Mesothelial cell of epicardium (in vitro differentiated cells): ENCODE measurements at places on chromosomes 12 and 14. TPM values are rescaled to one million over a fixed set of nuclear protein-coding genes. Genes with fewer than 3 reads are reported as not detected.

DNA sequence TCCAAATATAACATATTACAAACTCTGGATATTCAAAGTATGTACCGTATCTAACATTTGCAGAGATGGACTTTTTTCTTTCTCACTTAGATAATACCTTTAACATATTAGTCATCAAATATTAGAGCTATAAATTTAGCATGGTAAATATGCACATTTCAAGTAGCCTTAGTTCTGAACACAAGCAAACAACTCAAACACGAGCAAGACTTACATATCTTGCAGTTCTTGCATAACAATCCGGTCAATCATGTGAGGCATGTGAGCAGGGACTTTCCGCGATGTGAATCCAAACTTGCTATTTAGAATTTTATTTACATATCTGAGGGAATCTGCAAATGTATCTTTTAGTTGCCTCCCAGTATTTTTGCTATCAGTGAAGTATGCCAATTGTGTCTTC, 22.1 kb upstream of the SYCP3 start:
- H3K4me1 ChIP-seq: peaks cover 25% of the 10 kb centered on the region
- no peak overlapping the region for H3K4me3 ChIP-seq
- no peaks in the 10 kb centered on the region for H3K27me3 ChIP-seq
- peaks cover 14% of the 10 kb centered on the region for H3K36me3 ChIP-seq

DNA sequence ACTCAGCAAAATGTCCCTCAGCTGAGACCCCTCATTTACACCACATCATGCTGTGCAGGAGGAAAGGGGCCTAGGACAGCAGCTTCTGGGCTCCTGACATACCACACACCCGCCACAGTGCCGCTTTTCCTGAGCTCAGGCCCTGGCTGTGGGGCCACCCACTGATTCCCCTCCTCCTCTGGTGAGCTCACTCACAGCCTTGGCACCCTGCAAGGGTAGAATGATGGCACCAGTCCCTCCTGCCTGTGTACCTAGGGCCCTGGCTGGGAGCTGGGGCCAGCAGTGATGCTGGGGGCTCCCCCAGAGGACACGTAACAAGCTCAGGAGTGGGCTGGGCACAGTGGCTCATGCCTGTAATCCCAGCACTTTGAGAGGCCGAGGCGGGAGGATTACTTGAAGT, 44.4 kb downstream of the PLEKHD1 start:
- no peaks in the 10 kb centered on the region for H3K36me3 ChIP-seq
- DNase-seq: no peak
- H3K4me1 ChIP-seq: no peaks in the 10 kb centered on the region
- H3K27ac ChIP-seq: no peak overlapping the region

DNA sequence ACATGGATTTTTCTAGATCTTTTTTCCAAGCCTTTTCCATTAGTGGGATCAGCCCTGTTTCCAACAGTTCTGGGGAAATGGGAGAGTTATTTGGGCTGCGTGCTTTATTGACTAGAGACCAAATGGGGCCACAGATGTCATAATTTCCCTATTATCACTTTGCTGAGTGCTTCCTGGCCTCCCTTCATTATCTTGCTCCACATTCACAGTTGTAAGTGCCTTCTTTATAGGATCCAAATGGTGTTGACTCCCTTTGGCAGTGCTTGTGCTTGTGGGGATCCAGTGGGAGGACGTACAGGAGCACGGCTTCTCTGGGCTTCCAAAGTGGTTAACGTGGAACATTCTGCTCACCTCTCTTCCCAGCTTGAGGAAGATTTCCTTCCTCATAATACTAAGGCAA, 141.0 kb upstream of the RMST start:
- H3K4me3 ChIP-seq: no peak overlapping the region
- H3K4me1 ChIP-seq: no peaks in the 10 kb centered on the region
- no peak for DNase-seq

- H3K4me3 ChIP-seq: no peak overlapping the region
- peaks cover 41% of the 10 kb centered on the region for H3K36me3 ChIP-seq
- H3K27me3 ChIP-seq: no peaks in the 10 kb centered on the region
- DNase-seq: no peak
- peaks cover 30% of the 10 kb centered on the region for H3K4me1 ChIP-seq
These were observed 20.2 kb downstream of the EVL start for GRCh38 chr14:100085462-100085861.

BCL11B gene
- 11.6 to 12.3 TPM (median 11.8 TPM) in 3 replicates for total RNA-seq

- no peak for DNase-seq
- no peaks in the 10 kb centered on the region for H3K36me3 ChIP-seq
- peaks cover 24% of the 10 kb centered on the region for H3K27me3 ChIP-seq
- no peak overlapping the region for H3K27ac ChIP-seq
- no peak overlapping the region for H3K4me3 ChIP-seq
These were observed 4.7 kb upstream of the SLC2A13 start for GRCh38 chr12:40110586-40110985.

KRT73 gene
- not detected in 3 replicates for total RNA-seq

GRCh38 chr12:123754041-123754772, 7.9 kb upstream of the DNAH10 start:
- H3K27me3 ChIP-seq: no peaks in the 10 kb centered on the region
- DNase-seq: no peak
- H3K36me3 ChIP-seq: peaks cover 23% of the 10 kb centered on the region

- peaks cover 12% of the 10 kb centered on the region for H3K36me3 ChIP-seq
- H3K4me3 ChIP-seq: no peak overlapping the region
- no peak overlapping the region for H3K27ac ChIP-seq
- H3K4me1 ChIP-seq: no peaks in the 10 kb centered on the region
- DNase-seq: no peak
These were observed 10.3 kb upstream of the ADAM21 start for GRCh38 chr14:70441641-70442040.

CCDC175 gene
- total RNA-seq: 0.16 TPM in 1 of 3 replicates, not detected in the others

MIP gene
- not detected in 3 replicates for total RNA-seq

GYS2 gene
- not detected in 3 replicates for total RNA-seq

LMO3 gene
- 0.53 to 0.69 TPM (median 0.61 TPM) in 3 replicates for total RNA-seq

- no peak overlapping the region for H3K4me3 ChIP-seq
- no peak for DNase-seq
- H3K27ac ChIP-seq: no peak overlapping the region
These were observed 53.7 kb upstream of the INSM2 start for GRCh38 chr14:35480119-35480769.

BIN2 gene
- 0.18 TPM in 1 of 3 replicates, not detected in the others for total RNA-seq

DNA sequence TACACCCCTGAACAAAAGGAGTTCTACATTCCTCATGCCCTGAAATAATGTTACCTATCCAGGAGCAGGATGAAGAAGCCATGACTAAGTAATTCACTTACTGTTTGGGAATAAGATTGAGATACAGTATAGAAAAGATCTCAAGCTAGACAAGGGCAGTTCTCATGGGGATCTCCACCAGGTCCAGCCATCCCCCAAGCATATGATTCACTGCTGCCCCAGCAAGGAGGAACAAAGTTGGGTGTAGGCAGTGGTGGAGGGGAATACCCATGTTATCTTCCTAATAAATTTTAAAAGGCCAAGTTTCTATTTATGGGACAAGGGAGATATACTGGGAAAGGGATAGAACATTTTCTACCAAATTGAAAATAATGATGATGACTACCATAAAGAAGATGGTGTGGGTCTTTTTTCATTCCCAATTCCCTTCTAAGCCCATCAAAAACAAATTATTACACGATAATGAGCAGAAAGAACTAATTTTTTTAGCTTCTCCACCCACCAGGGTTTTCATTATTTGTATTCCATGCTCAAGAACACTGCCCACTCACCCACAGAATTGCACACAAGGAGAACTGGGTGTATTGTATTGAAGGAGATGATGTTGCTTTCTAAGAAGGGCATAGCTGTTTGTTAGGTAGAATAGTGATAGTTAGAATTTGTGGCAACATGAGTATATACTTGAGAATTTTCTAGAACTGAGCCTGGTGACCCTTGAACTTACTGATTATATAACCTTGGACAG, 204.6 kb downstream of the BTG1 start:
- no peak for DNase-seq
- no peaks in the 10 kb centered on the region for H3K27me3 ChIP-seq
- no peak overlapping the region for H3K4me3 ChIP-seq
- H3K36me3 ChIP-seq: no peaks in the 10 kb centered on the region
- H3K27ac ChIP-seq: no peak overlapping the region
- peaks cover 5% of the 10 kb centered on the region for H3K4me1 ChIP-seq

DNA sequence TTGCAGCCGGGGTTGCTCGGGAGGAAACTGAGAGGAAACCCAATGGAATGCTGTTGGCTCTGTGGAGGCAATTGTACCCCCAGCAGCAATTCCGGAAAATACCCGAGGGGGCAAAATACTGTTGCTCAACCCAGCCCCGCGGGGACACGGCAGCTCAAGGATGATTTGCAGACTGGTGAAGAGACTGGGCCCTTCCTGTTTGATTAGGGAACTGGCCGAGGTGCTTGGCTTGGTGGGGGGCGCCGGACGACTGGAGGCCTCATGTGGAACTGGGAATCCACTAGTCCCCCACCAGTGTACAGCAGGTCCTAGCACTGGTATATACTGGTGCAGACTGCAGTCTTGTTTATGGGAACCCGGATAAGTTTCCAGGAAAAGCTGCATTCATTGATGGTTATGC, 10.3 kb upstream of the RNASE12 start:
- no peaks in the 10 kb centered on the region for H3K36me3 ChIP-seq
- H3K4me3 ChIP-seq: no peak overlapping the region
- H3K4me1 ChIP-seq: no peaks in the 10 kb centered on the region
- H3K27me3 ChIP-seq: no peaks in the 10 kb centered on the region

KRT82 gene
- total RNA-seq: not detected in 3 replicates

DNA sequence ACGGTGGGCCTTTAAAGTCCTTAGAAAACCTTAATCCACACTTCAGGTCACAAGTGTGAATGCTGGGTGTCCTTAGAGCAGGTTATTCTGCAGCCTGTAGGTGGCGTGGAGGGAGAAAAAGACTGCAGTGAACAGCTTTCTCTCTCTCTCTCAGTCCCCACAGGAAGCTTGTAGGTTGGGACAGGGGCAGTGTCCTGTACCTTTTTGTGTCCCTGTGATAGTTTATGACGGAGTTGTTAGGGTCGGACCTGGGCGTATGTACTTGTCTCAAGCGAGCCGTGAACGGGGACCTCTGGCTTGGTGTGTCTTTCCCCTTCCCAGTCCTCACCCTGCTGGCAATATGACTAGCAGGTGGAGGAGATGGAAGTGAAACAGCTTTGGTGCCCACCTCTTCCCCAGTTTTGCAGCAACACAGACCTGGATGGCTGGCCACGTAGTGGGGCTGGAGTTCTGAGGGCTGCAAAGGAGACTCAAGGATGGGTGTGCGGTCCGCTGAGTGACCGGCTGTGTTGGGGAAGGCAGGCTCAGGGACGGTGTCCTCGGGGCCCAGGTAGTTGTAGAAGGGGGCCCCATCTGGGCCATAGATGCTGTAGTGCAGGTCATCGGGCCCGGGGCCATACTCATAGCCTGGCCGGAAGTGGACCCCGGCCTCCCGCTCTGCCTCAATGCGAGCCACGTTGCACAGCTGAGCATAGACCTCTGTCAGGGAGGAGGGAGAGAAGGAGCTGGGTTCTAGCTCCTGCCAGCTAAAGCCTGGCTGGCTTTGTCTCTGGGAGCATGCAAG, 8.9 kb downstream of the ISCA2 start:
- DNase-seq: no peak
- H3K27me3 ChIP-seq: peaks cover 4% of the 10 kb centered on the region
- no peak overlapping the region for H3K27ac ChIP-seq
- no peaks in the 10 kb centered on the region for H3K36me3 ChIP-seq
- H3K4me3 ChIP-seq: no peak overlapping the region
- H3K4me1 ChIP-seq: peaks cover 6% of the 10 kb centered on the region

DNA sequence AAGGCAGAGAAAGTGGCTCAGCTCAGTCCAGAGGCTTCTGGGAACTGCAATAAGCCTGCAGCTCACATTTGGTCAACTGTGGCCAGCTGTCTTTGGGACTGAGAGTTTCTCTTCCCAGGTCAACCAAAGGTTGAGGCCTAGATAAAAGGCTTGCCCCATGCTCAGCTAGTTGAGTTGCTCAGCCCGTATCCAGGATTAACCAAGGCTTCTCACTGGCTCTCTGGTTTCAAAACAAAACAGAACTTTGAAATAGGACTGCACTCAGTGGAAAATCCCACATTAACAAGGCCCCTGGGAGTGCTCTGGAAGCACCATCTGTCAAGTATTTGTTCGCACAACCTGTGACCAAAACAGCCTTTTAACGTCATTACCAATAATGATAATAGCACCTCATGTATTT, 40.3 kb upstream of the NUAK1 start:
- no peaks in the 10 kb centered on the region for H3K36me3 ChIP-seq
- peak overlapping the region; percentile 16 for H3K27ac ChIP-seq
- H3K4me3 ChIP-seq: no peak overlapping the region
- peaks cover 17% of the 10 kb centered on the region for H3K4me1 ChIP-seq
- no peak for DNase-seq

ACOT6 gene
- total RNA-seq: not detected in 3 replicates

- H3K27ac ChIP-seq: no peak overlapping the region
- peaks cover 24% of the 10 kb centered on the region for H3K27me3 ChIP-seq
- no peak for DNase-seq
These were observed 729.7 kb upstream of the USP15 start for GRCh38 chr12:61530456-61530855.

NUP107 gene
- total RNA-seq: 76.6 to 85.8 TPM (median 78.3 TPM) in 3 replicates

DNA sequence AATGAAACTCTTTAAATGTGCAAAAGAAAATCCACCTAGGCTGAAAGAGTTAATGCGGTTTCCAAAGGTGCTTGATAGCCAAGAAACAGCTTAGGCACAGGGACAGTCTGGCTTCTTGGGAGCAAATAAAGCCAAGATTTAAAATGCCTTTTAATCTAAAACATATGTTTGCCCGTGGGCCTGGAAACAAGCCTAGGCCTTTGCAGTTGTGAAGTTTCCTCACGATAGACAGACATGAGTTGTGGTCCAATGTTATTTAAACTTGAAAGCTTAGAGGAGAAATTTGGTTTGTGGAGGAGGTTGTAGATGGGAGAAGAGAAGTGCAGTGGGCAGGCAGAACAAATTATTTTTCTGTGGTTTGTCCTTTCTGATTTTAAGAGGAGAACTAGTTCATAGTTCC, 29.8 kb downstream of the PROX2 start:
- H3K36me3 ChIP-seq: peaks cover 1% of the 10 kb centered on the region
- peak overlapping the region; percentile 65 for H3K27ac ChIP-seq
- no peaks in the 10 kb centered on the region for H3K27me3 ChIP-seq
- H3K4me3 ChIP-seq: no peak overlapping the region
- peaks cover 27% of the 10 kb centered on the region for H3K4me1 ChIP-seq

LRP6 gene
- total RNA-seq: 72.9 to 77.4 TPM (median 75.3 TPM) in 3 replicates

DNA sequence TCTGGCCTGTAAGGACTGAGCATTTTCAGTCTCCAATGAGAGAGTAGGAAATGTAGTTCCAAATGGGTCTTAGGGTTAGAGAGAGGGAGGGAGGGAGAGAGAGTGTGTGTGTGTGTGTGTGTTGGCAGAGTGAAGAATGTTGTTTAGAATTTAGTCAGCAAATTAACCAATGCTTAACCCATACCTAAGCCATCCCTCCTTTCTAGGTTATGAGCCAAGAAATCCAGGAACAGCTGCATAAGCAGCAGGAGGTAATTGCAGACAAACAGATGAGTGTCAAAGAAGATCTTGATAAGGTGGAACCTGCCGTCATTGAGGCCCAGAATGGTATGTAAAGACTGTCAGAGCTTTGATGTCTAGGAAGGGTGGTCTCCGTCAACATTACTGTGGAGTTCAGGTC, 56.9 kb downstream of the HSP90AA1 start:
- no peak overlapping the region for H3K4me3 ChIP-seq
- H3K36me3 ChIP-seq: peaks cover 59% of the 10 kb centered on the region
- no peak overlapping the region for H3K27ac ChIP-seq
